Esophagus squamous epithelium (tissue), 5 donors: ENCODE measurements at places on chromosomes 1 and 21.

- no peak for DNase-seq
These were observed 2.6 kb downstream of the KCNAB2 start for GRCh38 chr1:6048179-6048867.

GRCh38 chr1:91706140-91706957 lies 179.6 kb downstream of the TGFBR3 start:
- DNase-seq = no peak

DNA sequence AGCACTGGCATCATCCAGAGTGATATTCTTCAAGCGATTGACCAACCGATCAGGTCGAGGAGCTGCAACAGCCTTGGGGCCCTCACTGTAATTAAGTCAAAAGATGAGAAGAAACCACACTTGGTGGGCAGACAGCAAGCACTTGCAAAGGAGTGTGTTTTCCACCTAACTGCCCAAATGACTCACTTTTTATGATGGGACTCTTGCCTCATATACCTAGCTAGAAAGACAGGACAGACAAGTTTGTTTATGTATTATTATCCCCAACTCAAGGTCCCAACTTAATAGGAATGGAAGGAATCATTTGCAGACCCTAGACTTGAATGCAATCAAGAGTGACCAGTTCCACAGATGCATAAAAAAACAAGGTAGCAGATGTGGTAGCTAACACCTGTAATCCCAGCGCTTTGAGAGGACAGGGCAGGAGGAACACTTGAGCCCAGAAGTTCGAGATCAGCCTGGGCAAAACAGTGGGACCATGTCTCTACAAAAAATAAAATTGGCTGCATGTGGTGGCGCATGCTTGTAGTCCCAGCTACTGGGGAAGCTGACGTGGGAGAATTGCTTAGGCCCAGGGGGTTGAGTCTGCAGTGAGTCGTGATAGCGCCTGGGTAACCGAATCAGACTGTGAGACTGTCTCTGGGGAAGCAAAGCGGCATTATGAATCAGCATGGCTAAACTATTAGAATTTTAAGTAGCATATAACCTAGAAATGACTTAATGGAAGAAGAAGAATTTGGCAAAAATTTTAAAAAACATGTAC lies 2.3 kb upstream of the NRAS start:
- DNase-seq = no peak

DNA sequence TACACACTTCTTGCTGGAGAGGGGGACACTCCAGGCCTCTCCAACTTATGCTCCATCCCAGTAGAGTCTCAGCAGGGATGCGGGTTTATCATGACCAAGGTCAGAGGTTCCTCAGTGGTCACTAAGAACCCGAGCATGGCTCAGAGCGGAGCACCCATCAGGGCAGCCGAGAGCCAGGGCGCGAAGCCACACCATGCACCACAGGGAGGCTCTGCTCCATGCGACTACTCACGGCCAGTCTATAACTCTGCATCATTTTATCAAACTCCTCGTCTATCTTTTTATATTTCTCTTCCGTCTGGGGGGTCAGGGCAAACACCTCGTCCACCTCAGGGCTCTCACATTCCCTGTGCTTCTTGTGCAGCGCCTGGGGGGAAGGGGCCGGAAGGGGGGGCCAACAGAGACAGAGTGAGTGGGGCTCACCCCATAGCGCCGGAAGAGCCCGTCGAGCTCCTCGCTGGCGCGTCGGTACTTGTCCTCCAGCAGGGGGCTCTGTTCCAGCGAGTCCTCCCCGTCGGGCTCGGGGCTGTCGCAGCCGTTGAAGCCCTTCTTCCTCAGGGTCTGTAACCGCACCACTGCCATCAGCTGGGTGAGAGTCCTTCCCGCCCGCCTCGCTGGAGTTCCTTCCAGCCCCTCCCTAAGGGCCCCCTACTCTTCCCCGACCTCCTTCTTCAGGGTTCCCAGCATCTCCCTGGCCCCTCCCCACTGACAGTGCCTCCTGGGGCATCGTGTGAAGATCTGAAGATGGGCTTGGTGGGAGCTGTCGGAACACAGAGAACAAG lies 20.0 kb downstream of the MEF2D start:
- no peak for DNase-seq

GRCh38 chr1:110084227-110085078 lies 14.0 kb upstream of the ALX3 start:
- DNase-seq = no peak
